ENCODE measurements at places on chromosomes 4 and X.

DNA sequence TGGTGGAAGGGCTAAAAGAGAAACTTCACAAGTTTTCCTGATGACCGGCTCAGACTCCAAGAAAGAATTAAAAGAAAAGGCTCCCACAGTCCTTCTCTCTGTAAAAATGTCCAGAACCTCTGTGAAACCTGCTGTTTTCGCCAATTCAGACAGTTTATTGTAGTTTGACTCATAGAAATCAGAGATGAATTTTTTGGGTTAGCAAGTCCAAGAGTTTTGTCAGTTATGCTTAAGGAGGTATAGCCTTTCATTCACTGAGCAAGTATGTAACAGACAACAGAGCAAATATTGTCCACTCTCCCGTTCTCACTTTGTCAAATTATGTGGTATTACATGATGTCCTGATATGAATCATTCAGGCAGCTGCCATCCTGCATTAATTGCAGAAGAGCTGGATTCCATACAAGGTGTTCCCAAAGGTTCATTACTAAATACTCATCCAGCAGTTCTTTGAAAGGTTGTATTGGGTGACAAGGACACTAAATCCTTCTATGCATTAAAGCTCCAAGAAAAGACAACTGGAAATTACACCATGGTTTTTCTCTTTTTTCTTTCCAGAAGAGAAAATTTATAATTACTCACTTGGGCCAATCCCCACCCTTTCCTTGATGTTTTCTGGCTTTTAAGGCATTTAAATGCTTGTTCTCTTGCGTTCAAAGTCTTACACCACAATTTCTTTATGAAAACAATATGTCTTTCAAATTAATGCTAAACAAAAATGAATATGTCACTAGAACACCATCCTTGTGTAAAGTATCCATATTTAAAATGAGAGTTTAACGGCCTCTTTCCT, 30.0 kb upstream of the PLAC1 start:
- DNase-seq, result no peak

DNA sequence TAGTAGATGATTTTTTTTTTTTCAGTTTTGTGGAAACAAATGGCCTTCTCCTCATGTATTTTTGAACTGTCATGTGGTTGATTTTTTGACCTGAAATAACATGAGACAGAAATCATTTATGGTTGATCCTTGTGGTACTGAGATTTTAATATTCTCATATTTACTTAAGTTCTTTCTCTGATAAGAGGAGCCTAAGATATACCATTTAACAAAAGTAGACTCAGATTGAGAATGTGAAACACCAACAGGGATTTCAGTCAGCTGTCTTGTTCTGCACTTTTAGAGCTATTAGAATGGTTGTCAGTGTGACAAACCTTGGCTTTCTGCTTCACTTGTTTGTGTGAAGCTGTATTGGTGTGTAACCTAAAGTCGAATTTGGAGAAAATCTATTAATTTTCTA, 575.7 kb downstream of the SPOCK3 start:
- no peak for DNase-seq

DNA sequence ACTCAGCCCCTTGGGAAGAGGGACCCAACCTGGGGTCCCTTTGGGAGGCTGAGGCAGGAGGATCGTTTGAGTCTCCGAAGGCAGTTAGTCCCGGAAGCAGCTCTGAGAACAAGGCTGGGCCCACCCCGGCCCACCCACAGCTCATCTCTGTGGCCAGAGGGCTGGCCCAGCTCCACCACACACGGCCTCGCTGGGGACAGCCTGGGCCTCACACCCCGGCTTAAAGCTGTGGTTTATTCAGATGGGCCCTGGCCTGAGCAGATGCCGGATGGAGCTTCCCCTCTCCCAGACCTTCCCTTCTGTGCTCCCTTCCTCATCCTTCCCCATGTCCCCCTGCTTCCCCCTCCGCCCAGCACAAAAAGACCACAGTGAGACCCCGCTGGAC, 54.4 kb downstream of the FAM53A start:
- no peak for DNase-seq

DNA sequence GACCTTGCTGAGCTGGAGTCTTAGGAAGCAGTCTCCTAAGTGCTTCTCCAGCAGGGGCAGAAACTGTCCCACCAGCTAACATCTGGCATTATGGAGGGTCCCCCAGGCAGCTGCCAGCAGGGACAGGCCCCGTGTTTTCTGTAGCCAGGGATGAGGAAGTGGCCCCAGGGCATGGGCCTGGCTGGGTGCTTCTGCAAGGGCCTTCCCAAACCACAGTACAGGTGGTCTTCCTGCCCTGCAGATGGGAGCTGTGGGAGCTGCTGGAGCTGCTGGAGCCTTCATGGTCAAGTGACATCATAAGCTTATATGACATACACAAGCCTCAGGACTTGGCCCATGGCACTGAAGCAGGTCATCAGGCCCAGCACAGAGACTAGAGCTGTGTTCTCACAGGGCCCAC, 5.0 kb upstream of the MSANTD1 start:
- DNase-seq, result no peak

DNA sequence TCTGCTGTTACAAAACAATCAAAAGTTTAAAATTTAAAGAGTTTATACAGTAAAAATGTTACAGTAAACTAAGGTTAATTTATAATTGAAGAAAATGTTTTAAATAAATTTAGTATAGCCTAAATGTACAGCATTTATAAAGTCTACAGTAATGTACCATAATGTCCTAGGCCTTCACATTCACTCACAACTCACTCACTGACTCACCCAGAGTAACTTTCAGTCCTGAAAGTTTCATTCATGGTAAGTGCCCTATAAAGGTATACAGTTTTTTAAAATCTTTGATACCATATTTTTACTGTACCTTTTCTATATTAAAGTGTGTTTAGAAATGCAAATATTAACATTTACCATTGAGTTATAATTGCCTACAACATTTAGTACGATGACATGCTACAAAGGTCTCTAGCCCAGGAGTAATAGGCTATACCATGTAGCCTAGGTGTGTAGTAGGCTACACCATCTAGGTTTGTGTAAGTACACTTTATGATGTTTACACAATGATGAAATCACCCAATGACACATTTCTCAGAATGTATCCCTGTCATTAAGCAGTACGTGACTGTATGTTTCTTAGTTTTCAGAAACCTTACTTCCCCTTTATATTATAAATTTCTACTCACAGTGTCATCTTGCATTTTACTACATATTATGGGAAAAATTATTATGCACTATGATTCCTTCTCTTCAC, 320.8 kb downstream of the ADAM29 start:
- DNase-seq, result no peak
